ENCODE measurements at places on chromosomes 4 and X.

- DNase-seq: no peak
Measured at GRCh38 chr4:153759407-153760316, at the start of gene RNF175. TSS of gene RNF175 (minus strand) at chr4:153760024. CDS start at chr4:153759862, 162 bp downstream.

DNA sequence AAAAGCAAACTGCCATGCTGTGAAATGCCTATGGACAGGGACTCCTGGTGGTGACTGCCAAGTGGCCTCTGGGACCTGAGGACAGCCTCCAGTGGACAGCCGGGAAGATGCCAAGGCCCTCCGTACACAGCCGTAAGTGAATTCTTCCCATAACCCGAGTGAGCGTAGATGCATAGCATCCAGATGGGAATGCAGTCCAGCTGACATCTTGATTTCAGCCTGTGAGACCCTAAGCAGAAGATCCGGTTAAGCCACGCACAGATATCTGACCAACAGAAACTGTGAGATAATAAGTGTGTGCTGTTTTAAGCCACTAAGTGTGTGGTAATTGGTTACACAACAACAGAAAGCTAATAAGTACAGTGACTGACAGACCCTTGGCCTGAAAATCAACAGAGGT is 55.9 kb downstream of the TMEM156 start:
- no peak for DNase-seq

DNA sequence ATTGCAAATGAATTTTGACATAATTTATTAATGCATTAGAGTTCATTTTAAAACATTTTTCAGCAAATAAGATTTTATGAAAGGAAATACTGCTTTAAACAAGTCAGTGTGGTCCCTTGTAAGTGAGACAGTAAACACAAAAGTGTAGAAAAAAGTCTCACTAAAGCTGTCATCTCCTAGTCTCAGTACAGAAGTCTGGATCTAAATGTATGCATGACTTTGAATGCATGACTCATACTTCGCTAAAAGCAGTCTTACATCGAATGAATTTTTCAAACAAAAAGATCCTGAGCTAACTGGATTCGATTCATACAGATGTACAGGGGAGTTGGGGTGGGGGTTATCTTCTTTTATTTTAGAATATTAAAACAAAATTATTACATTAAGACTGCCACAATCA is 207.4 kb upstream of the VCX start:
- no peak for DNase-seq

DNA sequence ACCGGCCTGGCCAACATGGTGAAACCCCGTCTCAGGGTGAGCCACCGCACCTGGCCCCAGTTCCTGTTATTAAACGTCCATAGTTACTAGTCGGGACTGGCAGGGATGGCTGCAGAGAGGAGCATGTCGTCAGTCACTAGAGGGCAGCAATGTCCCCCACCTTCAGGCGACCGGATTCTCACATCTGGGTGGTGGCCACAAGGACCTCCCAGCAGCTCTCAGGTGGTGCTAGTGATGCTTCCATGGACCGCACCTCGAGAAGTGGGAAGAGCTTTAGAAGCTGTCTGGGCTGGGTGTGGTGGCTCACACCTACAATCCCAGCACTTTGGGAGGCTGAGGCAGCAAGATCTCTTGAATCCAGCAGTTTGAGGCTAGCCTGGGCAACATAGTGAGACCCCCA is 13.3 kb upstream of the IL3RA start:
- peak; percentile 61 for DNase-seq

GRCh38 chr4:157576671-157577217 is 356.2 kb downstream of the GRIA2 start:
- no peak for DNase-seq

DNA sequence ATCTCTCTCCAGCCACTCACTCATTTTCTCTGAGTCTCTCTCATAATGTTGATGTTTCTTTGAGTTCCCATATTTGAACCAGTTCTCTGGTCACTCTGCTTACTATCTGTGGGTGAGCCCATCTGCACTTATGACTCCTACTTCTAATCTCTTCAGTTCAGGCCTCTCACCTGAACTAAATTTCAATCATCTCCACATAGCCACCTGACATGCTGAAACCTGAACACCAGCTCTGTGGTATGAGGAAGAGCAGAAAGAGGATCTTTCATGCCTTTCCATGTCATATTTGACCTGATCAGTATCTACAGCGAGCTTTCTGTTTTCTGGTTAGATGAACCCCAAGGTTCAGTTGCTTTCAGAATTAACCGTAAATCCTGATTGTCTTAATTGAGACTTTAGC is 122.2 kb upstream of the ESX1 start:
- no peak for DNase-seq

DNA sequence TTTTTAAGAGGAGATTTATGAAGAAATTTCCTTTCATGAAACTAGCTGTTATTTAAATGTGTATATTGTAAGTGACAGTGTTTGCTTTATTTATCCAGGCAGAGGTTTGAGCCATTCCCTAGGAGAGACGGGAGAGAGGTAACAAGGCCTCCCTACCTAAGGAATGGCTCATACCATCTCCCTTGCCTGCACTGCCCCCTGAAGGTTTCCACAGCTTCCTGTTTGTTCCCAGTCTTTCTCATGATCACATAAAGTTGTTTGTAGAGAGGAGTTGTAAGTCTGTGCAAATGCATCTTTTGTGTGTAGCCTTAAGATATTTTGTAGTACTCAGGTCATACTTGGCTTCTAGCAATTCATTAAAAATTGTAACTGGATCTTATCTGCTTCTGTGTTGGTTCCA is 1504.5 kb upstream of the PCDH10 start:
- DNase-seq: peak; percentile 41

DNA sequence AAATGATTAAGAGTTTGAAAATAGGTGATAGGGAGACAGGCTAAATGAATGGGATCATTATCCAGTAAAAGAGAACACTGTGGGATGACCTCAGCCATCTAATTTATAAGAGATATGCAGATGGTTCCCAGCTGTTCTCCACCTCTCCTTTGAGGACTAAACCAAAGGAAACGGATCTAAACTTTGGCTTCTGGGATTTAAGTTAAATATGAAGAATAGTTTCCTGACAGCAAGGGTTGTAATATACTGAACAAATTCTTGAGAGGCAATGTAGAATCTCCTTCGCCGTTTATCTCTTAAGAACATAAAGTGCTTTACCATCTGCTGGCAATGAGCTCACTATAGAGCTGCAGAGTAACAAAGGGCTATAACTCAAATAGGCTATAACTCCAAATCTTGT is 35.4 kb upstream of the HPGDS start:
- no peak for DNase-seq

- DNase-seq: peak; percentile 81
Measured at GRCh38 chr4:140861359-140862176, 105.4 kb upstream of the TBC1D9 start.

DNA sequence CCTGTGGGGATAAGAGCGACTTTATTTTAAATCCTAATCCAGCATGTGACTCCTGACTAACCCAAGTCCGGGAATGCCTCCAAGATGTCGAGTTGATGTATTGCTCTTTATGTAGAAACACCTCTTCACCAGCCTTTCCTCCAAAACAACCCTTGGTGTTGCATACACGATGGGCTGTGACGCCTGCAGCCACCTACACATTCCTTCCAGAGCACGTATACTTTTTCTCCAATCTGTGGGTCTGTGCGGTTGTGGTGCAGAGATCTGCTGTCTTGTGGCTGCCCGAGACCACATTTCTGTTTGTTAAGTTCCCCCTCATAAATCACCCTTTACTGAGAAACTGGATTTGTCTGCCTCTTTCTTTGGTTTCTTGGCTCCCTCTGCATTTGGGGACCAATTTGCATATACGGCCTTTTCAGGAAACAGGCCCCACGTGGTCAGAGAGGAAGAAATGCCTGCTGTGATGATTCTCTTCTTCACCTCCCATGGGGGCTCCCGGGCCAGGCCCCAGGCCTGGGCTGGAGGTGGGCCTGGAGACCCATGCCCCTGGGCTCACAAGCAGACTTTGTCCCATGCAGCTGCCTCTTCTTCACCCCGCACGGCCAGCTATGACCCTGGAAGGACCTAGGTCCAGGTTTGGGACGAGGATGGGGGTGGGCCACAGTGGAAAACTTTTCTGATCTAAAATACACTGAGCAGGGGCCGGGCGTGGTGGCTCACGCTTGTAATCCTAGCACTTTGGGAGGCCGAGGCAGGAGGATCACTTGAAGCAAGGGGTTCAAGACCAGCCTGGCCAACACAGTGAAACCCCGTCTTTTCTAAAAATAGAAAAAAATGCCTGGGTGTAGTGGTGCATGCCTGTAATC is 21.4 kb upstream of the AFAP1 start:
- no peak for DNase-seq

- DNase-seq: no peak
Measured at GRCh38 chr4:15250021-15250441, 177.8 kb upstream of the C1QTNF7 start.

DNA sequence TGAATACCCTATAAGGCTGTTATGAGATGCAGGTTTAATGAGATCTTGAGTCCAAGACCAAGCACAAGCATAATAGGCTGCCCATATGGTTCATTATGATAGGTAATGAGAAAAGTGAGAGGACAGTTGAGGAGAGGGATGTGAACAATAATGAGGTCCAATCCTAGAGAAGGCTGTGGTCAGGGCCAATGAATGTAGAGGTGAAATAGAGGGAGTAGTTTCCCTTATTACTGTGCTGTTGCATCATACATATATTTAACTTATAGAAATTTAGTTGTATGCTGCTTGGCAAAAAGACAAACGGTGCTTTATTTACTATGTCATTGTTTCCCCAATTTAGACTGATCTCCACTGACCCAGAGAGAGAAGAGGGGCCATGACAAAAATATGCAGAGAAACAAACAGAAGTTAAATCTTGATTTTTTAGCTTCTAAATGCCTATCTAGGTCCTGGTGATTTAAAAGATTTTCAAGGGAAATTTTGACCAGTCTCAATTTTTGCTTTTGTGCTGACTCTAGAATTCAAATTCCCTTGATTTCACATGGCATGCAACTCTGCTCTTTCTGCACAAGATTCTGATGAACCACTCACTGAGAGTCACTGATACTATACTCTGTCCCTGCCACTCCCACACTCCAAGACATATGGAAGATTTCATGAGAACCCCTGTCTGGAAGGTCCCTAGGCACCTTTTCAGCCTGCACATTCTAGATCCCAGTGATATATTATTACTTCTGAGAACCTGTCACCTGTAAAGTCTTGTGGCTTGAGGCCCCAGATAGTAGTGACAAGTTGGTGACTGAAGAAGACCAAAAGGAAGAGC is 159.7 kb downstream of the VSIG4 start:
- no peak for DNase-seq

- peak; percentile 30 for DNase-seq
Measured at GRCh38 chr4:126976850-126977632, 655.7 kb upstream of the INTU start.

DNA sequence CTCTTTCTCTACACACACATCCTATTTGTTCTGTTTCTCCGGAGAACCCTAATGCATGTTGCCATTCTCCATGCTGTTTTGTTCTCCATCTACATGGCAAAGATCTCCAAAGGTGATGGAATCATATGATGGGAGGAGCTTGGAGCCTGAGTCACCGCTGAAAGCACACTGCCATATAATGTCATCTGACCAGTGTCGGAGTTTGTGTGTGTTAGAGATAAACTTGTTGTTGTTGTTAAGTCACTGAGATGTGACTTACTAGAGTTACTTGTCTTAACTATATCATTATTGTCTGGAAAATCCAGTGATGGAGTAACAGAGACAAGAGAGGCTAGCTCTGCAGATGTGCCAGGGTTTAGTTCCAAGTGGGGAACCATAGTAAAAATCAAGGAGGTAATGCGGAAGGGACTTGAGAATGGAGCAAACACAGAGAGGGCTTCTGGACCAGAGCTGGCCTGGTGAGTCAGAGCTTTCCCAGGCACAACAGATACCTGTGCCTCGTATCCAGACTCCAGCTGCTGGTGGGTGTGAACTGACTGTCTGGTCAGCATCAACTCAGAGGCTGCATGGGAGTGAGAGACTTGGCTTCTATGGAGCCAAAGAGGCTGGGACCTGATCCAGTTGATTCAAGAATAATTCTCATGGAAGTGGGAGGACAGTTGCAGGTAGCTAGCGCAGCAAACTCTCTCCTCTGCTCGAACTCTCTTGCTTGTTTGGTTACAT is 30.6 kb upstream of the CCKAR start:
- DNase-seq: no peak

DNA sequence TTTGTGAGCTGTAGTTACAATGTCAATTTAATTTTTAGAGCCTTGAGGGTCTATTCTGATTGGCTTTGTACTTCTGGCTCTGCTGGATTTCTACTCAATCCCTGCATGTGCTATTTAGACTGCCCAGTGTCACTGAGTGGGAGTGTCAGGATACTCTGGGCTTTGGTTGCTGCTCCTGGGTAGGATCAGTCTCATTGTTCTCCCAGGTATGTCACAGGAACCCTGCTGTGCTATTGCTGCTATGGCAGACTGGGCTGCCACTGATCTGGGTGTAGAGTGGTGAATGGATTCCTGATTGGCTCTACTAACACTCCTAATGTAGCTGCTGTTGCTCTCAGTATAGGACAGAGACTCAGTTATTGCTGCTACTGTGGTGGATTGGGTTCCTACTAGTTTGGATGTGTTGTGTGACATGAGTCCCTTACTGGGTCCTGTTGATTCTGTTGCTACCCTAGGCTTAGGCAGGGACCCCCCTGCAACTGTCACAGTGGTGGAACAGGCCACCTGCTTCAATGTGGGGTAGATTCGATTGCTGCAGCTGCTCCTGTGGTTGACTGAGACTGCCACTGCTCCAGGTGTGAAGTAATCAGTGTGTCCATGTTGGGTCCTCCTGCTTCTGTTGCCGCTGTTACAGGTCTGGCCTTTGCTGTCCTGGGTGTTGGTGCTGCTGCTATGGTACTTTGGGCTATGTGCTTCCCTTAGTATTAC is 707.8 kb upstream of the AMOT start:
- DNase-seq: no peak

DNA sequence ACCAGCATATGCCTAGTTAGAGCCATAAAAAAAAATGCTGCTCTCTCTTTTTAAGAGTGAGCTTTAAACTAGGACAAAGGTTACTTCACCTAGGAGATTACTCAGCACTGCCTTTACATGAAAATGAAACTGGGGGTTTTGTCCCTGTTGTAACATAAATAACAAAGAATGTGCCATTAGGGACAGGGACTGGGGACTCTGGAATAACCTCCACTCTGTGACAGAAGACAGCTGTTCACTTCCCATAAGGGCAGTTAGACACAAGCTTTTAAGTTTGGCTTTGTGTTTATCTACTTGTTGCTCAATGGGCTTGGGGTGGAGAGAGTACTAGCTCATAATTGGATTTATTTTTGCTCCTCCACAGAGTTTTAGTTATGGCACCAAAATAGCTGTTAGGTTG is 11.9 kb downstream of the ENPEP start:
- DNase-seq: peak; percentile 5

- no peak for DNase-seq
Measured at GRCh38 chr4:160352637-160353036, 1249.8 kb downstream of the RAPGEF2 start.

GRCh38 chrX:10341309-10341708 is 184.5 kb downstream of the CLCN4 start:
- no peak for DNase-seq

GRCh38 chr4:185764876-185765275 is 47.1 kb downstream of the SORBS2 start:
- no peak for DNase-seq

GRCh38 chrX:132292793-132293192 is 73.5 kb upstream of the RAP2C start:
- peak; percentile 75 for DNase-seq
